CD4-positive, alpha-beta T cell treated with Interleukin-2 at 100 ng/mL for 4 hours (primary cell): ENCODE measurements at places on chromosomes 16 and 17.

DNA sequence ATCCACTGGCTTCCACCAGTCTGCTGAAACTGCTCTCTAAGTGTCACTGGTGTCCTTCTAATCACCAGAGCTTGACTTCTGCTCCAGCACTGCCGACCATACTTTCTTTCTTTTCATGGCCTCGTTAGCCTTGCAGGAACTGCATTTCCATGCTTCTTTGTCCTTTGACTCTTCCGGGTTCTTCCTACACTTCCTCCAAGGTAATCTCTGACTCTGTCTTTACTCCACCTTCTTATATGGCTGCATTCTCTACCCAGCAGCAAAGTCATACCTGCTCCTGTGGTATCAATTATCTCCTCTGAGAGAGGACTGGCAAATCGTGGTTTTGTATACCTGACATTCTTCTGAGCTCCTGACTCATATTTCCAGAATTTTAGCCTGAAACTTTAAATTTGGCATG lies 6.5 kb downstream of the HSD17B2 start:
- DNase-seq: no peak

- no peak for DNase-seq
Observed at GRCh38 chr16:3608069-3608468, 3.3 kb downstream of the SLX4 start.

DNA sequence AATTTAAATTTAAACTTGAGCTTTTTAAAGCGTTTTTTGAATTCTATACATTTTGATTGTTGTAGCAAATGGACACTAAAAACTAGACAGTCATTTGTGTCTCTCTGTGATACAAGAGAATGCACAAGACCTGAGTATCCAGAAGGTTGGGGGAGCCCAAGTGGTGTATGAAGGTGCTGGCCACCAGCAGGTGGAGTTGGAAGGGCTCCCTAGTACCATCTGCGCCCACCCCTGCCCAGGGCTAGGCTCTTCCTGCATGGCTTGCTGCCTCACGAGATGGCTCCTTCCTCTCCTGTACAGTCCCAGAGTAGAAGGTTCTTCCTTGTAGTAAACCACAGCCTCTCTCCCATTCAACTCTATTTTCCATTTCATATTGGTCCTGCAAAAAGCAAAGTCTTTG lies 17.0 kb downstream of the GID4 start:
- DNase-seq: no peak

- DNase-seq: peak; percentile 60
Observed at GRCh38 chr16:31200821-31201568, 1.6 kb downstream of the PYCARD start.

GRCh38 chr17:70606086-70606485 lies 436.8 kb downstream of the KCNJ2 start:
- no peak for DNase-seq

DNA sequence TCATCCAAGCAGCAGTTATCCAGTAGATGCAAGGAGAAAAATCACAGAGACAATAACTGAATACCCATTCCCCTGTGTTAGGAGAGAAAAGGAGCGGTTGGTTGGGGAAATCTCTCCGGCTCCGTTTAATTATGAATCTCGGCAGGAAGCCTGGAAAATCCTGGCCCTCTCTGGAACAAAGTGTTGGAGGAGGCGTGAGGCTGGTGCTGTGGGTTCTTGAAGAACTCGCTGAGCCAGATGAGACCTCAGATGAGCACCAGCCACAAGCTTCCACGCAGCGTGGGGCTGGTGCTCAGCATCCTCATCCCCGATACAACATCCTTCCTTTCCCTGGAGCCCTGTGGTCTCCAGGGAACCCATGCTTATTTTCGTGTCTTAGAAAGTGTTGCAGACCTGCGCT lies 39.7 kb downstream of the CACNG4 start:
- DNase-seq: no peak

GRCh38 chr17:77361986-77362620 lies 221.3 kb downstream of the SEC14L1 start:
- no peak for DNase-seq
